ENCODE measurements at places on chromosomes 11 and 22.

- DNase-seq, result no peak
Measured at GRCh38 chr11:47248304-47248663, 330 bp downstream of the ACP2 start.

DNA sequence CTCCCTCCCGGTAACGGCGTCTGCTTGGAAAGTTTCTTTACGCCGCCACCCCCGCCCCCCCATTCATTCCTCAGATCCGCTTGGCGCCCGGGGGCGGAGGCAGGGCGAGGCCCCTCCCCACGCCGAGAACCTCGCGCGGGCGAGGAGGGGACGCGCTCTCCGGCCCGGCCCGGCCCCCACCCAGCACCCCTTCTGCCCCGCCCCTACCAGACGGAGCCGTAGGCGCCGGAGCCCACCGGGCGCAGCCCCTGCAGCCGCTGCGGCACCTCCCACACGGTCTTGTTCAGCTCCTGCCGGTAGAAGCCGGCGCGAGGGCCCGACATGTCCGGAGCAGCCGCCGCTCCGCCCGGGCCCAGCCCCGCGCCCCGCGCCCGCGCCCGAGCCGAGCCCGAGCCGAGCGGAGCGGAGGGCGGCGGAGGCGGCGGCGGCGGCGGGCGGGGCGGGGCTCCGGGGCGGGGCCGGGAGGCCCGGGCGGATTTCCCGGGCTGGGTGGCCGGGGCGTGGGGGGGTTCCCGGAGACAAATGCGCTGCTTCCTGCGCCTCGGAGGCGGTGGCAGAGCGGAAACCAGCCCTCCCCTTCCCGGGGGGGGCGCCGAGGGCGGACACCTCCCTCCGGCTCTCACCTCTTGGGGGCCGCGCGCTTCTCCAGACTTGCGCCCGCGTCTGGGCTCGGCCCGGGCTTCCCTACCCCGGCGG lies at the start of gene MAPK11:
Gene MAPK11, minus strand, starts transcription at position 411 of the 696 bp plus-strand sequence. Its CDS starts 88 bp downstream, at position 323.
- DNase-seq, result no peak

DNA sequence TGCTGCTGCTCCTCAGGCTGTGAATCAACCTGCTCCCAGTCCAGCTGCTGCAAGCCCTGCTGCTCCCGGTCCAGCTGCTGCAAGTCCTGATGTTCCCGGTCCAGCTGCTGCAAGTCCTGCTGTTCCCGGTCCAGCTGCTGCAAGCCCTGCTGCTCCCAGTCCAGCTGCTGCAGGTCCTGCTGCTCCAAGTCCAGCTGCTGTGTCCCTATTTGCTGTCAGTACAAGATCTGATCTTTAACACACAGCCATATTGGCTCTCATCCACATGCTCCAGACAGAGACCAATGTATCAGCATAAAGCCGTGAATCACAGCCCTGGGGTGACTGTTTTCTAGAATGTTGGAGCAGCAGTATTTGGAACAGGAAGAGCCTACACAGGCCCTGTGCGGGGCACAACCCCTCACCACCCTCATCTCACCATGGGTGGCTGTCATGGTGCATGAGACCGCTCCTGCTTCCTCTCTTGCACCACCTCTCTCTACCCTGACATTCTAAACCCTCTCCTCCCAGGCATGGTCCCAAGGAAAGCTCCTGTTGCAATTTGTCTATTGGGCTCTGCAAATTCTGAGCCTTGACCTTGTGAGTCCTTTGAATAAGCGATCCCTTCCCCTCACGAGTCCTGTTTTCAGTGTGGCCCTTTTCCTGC lies 3.5 kb downstream of the KRTAP5-10 start:
- DNase-seq, result no peak

GRCh38 chr11:68355471-68355870 lies 43.1 kb downstream of the LRP5 start:
- DNase-seq, result no peak

- no peak for DNase-seq
Measured at GRCh38 chr11:78429209-78429608, 11.6 kb upstream of the GAB2 start.

- no peak for DNase-seq
Measured at GRCh38 chr22:31742115-31742514, 7.8 kb downstream of the PRR14L start.

DNA sequence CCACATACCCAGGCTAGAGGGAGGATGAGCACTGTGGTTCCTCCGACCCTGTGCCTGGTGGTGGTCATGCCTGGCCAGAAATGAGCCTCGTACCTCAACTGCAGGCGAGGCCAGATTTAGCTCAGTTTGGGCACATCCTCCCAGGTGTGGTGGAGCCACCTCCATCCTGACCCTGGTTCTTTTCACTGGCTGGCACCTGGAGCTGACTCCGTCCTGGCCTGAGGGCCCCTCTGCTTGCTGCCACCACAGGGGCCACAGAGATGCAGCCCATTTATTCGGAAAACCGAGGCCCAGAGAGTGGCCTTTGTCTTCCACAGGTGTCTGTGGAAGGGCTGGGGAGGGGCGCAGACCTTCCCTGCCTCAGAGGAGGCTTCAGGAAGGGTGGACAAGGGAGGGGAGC lies 9.0 kb upstream of the ARFGAP3 start:
- DNase-seq, result no peak

GRCh38 chr11:2934611-2935239 lies 5.5 kb upstream of the PHLDA2 start:
- DNase-seq, result no peak

GRCh38 chr11:35178873-35179272 lies 39.9 kb downstream of the CD44 start:
- no peak for DNase-seq

GRCh38 chr11:84247129-84247528 lies 961.0 kb upstream of the CCDC90B start:
- no peak for DNase-seq

- no peak for DNase-seq
Measured at GRCh38 chr11:9952511-9953196, 288.8 kb downstream of the SWAP70 start.

GRCh38 chr22:19628038-19628776 lies 86.1 kb upstream of the SEPTIN5 start:
- no peak for DNase-seq

GRCh38 chr11:19672586-19673206 lies 39.9 kb upstream of the NAV2 start:
- no peak for DNase-seq

GRCh38 chr11:106471276-106471675 lies 393.8 kb downstream of the AASDHPPT start:
- no peak for DNase-seq

DNA sequence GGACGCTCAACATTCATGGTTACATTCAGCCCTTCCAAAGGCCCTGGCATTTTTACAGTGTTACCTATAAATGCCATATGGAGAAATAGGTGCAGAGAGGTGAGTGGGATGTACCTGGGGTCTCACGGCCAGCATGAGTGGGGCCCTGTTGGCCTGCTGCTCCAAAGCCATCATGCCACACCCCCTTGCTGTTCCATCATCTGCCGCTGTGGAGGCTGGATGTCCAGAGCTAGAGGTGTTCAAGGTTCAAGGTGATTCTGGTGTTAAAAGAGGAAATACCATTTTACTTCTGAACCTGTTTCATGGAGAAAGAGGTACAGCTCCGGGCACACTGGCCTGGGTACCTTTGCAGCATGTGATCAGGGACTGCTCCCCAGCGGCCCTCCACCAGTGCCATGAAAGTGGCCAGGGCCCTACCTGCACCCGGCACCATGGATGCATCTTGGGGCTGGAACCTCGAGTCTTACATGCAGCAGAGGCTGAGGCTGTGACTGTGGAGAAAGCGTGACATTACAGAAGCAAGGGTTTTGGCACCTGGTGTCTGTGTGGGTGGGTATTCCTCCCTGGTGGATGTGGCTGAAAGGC lies 68.6 kb downstream of the PARVB start:
- no peak for DNase-seq

DNA sequence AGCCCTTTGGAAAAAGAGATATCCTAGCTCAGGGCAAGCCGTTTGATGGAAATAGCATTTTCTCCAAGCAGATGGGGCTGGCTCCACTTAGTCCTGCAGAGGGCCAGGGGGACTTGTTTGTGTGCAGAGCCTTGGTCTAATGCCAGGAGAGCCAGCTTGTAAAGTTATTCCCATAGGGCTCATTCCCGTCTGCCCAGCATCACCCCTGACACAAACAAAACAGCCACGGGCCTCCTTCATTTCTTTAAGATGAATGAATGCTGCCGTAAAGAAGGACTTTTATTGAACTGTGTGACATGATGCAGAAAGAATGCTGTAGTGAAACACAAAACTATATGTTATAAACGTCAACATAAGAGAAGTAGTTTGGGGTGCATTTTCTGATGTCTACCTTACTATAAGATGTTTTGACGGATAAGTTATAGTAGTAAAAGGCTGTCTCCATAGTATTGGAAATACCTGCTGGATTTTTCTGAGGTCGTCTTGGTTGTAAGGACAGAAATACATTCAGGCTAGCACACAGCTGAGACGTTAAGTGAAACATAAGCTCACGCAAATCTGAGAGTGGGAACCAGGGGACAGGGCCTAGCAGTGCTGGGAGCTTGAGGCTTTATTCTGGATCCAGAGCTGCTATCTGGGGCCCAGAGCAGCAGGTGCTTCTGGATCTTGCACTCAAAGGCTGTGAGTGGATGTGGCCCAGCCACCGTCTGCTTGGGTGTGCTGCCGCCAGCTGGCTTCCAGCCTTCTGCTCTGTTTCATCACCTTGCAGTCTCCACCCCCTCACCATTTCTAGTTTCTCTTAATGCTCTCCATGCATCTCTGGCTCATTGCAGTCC lies 53.3 kb downstream of the NCAM1 start:
- no peak for DNase-seq

GRCh38 chr11:78698612-78699011 lies 123.9 kb upstream of the NARS2 start:
- no peak for DNase-seq

DNA sequence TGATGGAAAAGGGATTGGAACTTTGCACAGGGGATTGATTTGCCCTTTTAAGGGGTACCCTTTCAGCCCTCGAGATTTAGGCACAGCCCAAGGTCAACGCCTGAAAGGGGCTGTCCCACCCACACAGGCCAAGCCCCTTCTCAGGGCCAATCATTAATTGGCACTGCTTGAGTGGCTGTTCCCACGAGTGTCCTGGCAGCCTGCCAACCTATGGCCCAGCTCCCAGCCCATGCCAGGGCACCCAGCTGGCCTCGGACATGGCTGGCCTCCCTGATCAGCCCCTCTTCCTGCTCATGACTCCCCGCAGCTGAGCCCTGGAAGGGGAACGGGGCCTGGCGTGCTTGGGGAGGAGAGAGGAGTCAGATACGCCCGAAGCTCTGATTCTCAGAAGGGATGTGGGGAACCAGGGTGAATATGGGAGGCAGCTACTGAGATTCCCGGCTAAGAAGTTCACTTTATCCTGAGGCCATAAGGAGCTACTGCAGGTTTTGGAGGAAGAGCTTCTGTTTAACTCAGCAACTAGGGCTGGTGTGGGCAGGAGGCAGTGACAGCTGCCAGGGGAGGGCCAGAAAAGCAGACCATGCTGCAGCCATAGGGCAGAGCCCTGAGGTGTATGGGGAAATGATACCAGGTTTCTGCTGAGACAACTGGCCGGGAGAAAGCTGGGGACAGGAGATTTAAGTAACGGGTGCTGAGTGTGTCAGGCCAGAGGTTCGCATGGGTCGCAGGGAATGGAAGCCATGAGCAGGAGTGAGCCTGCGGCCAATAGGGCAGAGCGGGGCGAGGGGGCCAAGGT lies 30.0 kb downstream of the WNT7B start:
- DNase-seq, result no peak

DNA sequence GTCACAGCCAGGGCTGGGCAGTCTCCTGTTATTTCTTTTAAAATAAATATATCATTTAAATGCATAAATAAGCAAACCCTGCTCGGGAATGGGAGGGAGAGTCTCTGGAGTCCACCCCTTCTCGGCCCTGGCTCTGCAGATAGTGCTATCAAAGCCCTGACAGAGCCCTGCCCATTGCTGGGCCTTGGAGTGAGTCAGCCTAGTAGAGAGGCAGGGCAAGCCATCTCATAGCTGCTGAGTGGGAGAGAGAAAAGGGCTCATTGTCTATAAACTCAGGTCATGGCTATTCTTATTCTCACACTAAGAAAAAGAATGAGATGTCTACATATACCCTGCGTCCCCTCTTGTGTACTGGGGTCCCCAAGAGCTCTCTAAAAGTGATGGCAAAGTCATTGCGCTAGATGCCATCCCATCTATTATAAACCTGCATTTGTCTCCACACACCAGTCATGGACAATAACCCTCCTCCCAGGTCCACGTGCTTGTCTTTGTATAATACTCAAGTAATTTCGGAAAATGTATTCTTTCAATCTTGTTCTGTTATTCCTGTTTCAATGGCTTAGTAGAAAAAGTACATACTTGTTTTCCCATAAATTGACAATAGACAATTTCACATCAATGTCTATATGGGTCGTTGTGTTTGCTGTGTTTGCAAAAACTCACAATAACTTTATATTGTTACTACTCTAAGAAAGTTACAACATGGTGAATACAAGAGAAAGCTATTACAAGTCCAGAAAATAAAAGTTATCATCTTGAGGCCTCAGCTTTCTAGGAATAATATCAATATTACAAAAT lies 13.4 kb downstream of the OR51B4 start:
- no peak for DNase-seq

- DNase-seq, result no peak
Measured at GRCh38 chr22:37173709-37174108, 14.3 kb downstream of the C1QTNF6 start.

- DNase-seq, result no peak
Measured at GRCh38 chr11:19599681-19600080, 113.0 kb upstream of the NAV2 start.

Measured in activated naive CD4-positive, alpha-beta T cell (primary cell).